ENCODE measurements at places on chromosomes 12 and 14.

DNA sequence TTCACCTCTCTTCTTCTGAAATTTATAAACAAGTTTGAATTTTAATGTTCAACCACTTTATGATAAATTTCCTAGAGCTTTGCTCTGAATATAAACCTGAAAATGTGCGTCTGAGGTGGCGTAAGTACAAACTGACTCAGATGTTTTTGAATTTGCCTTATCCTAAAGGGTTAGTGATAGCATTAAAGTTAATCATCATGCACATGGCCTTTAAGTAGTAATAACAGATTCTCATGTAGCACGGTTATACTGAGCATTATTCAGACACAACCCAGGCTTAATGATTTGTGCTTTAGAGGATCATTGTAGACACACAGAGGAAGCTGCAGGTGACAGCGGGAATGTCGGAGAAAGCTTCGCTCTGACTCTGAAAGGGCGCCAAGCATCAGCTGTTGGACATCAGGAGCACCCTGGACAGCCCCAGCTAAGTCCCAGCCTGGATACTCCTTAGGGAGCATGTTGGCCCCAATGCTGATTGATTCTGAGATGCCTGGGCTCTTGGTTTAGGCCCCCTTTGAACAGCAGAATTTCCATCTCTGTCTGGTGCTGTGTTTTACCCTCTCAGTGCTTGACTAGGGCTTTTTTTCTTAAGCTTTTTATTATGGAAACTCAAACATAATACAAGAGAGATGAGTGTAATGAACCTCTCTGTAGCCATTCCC lies 91.1 kb downstream of the PLXNC1 start:
- no peak for DNase-seq

- DNase-seq: no peak
Measured at GRCh38 chr12:8696442-8697090, 1.2 kb upstream of the RIMKLB start.

GRCh38 chr14:64623554-64624165 lies 73.9 kb downstream of the PPP1R36 start:
- DNase-seq: no peak

GRCh38 chr12:93895089-93895445 lies 217.9 kb downstream of the CRADD start:
- DNase-seq: no peak

DNA sequence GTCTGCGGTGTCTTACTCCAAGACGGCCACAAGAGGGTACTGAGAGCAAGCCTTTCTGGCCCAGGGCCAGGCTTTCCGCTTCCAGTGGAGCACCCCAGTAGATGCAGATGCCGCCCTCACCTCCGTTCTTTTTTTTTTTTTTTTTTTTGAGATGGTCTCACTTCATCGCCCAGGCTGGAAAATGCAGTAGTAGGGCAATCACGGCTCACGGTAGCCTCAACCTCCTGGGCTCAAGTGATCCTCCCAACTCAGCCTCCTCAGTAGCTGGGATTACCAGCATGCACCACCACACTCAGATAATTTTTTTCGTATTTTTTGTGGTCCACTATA lies 5.6 kb upstream of the LBHD2 start:
- no peak for DNase-seq

- no peak for DNase-seq
Measured at GRCh38 chr14:61603736-61604135, 91.6 kb upstream of the HIF1A start.

GRCh38 chr14:97866195-97866594 lies 1069.0 kb downstream of the VRK1 start:
- no peak for DNase-seq

GRCh38 chr12:4289231-4289878 lies 15.8 kb downstream of the CCND2 start:
- no peak for DNase-seq

DNA sequence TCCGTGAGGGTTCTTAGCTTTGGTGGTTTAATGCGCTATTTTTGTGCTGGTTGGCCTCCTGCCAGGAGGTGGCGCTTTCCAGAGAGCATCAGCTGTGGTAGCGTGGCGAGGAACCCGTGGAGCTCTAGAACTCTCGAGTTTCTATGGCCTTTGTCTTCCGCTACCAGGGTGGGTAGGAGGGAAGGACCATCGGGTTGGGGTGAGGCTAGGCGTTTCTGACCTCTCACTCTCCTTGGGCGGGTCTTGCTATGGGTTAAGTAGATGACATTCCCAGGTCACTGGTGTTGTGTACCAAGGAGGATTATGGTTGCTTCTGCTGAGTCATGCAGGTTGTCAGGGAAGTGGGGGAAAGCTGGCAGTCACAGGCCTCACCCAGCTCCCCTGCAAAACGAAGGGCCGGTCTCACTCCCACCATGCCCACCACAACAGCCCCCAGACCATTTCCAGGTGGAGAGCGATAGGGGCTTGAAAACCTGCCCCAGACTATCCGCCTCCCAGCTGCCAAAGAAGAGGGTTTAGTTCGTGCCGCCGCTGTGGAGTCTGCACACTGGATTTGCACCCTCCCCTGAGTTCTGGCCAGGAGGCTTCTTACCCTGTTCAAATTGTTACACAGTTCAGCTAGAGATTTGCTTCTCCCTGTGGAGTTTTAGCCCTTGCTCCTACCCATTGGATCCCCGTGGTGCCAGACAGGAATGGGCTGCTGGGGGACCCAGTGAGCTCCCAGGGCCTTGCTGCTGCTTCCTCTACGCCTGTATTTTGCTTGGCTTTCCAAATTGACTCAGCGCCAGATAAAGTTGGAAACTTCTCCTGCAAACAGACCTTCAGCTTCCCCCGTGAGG lies 21.9 kb downstream of the RNFT2 start:
- DNase-seq: no peak

DNA sequence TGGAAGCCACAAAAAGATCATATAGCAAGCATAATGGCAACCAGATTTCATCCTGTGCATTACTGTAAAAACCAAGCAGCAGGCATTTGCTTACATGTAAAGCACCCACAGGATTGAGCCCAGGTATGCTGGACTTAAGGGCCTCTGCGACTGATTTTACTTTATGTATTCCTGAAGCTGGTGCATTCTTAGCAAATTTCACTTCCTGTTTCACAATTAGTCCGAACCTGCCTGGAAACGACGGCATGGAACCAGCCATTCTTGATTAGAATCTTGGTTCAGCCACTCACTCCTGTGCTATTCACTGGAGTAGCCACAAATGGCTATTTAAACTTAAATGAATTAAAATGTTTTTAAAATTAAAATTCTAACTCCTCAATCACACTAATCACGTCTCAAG lies 239.2 kb downstream of the NUAK1 start:
- DNase-seq: no peak

DNA sequence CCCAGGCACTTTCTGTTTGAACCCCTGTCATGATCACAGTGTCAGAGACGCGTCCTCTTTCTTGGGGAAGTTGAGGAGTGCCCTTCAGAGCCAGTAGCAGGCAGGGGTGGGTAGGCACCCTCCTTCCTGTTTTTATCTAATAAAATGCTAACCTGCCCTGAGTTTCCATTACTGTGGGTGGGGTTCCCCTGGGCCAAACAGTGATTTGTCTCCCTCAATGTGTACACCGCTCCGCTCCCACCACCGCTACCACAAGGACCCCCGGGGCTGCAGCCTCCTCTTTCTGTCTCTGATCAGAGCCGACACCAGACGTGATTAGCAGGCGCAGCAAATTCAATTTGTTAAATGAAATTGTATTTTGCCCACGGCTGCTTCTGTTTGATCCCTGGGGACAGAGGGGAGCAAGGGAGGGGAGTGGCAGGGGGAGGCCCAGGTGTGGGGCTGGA lies 5.1 kb downstream of the SHMT2 start:
- no peak for DNase-seq

DNA sequence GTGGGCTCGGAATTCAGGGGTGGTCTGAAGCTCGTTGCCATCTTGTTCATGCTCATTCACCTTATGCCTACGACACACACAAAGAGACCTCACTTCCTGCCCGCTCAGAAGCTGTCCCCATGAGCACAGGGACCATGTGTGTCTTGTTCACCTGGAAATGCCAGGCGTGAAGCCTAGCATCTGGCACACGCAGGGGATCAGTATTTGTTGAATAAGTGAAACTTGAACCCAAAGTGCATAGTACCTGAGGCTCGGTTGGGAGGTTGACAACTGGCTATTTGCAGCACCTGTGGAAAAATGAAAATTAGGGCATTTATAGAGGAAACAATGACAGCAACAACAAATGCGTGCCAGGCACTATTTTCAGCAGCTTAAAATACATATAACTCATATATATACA lies 5.4 kb downstream of the C12orf43 start:
- DNase-seq: no peak

GRCh38 chr14:102554821-102555819 lies 37.3 kb upstream of the RCOR1 start:
- no peak for DNase-seq

- no peak for DNase-seq
Measured at GRCh38 chr14:85527445-85528035, 2.4 kb upstream of the FLRT2 start.

DNA sequence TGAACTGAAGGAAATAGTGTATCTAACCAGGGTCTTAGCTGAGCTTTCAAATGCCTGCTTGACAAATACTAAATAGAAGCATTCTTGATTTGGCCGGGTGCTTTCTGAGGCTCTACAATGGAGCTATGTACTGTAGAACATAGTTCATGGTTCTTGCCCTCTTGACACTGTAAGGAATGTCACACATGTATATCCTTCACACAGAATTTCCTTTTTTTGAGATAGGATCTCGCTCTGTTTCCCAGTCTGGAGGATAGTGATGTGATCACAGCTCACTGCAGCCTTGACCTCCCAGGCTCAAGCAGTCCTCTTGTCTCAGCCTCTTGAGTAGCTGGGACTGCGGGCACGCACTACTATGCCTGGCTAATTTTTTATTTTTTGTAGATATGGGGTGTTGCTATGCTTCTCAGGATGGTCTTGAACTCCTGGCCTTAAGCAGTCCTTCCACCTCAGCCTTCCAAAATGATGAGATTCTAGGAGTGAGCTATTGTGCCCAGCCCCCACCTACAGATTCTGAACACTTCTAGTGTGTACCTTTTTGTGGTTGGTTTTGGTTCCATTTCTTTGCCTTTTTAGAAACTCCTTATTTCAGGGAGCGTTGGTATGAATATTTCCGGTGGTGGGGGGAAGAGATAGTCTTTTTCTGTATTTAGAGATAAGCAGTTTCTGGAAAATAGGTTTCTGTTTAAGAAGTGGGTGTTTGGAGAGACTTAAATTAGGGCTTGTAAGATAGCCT lies 4.2 kb downstream of the MLXIP start:
- no peak for DNase-seq

DNA sequence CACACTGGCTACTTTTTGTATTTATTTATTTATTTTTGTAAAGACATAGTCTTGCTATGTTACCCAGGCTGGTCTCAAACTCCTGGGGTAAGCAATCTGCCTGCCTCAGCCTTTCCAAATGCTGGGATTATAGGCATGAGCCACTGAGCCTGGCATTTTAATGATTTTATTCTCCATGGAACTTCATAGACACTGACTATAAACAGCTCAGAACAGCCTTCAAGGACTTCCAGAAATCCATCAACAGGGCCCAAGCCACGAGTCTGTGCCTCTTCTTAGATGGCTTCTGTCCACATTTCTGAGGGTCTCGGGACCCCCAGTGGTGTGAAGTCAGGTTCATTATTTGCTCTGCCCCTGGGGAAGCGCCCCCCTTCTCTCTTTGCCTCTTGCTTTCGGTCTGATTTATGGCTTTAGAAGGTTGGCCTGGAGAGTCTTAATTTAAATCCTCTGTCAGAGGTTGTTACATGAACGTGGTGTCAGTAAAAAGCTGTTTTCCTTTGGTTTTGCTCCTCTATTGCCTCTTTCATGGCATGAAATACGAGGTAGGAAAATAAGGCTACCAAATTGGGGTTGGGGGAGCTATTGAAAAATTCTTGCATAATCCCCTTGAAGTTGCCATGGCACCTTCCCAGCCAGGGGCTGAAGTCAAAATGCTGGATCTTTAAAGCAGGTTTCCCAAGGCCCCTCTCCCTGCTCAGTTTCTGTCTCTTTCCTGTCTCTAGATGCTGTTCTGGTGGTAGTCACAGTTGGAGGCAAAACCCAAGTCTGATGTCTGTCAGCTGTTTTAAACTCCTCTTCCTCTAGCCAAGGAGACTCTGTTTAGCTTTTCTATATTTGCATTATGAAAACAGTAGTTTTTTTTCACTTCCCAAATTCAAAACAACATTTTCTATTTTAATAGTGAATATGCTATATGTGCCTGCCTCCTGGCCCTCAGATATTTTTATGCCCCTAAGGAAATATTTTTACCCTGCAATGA lies 129.4 kb downstream of the SMOC1 start:
- no peak for DNase-seq

- DNase-seq: no peak
Measured at GRCh38 chr12:32896432-32897280, at the start of gene PKP2. Gene PKP2 (minus strand): TSS chr12:32896777. CDS start chr12:32896731, 46 bp downstream.

DNA sequence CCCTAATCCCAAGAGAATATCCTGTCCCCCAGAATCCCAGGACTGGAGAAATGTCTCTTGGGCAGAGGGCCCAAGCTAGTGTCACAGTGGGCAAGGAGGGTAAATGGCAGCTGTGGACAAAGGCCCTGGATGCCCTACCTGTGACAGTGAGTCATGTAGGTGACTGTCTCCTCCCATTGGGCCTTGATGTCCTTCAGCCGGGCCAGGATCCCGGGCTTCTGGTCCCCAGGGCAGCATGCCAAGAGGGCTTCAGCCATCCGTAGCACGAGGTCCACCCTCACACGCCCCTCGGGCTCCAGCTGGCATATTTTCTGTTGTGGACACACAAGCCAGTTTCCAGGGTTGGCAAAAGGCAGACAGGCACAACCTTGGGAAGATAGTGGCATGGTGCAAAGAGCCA lies 48.8 kb downstream of the SYNE3 start:
- DNase-seq: no peak

DNA sequence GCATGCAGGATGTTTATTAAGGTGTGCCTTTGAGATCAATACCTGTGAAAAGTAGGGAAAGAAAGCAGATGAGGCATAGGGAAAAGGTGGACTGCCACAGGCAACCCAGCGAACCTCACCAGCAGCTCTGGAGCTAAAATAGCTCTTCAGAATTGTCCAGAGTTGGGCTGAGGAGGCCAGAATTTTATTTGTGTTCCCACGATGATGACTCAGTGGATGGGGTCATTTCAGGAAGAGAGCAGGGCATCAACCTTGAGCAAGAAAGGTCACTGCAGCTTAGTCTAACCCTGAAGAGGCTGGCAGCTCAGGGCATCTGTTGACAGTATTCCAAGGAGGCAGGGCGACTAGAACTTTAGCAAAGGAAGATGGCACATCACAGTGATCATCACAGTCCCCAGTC lies 696.1 kb downstream of the DIO2 start:
- no peak for DNase-seq
